HuH-7.5 (cell line): ENCODE measurements at places on chromosomes 5 and 9.
A peak's percentile ranks its signal among the peaks of the same experiment; 100 is the strongest.

- no peak for DNase-seq
These were observed 15.4 kb downstream of the ZNF622 start for GRCh38 chr5:16450163-16450562.

- no peak for DNase-seq
These were observed 30.8 kb downstream of the CD180 start for GRCh38 chr5:67165526-67166459.

GRCh38 chr5:124398460-124398859 is 348.0 kb downstream of the ZNF608 start:
- DNase-seq: no peak

DNA sequence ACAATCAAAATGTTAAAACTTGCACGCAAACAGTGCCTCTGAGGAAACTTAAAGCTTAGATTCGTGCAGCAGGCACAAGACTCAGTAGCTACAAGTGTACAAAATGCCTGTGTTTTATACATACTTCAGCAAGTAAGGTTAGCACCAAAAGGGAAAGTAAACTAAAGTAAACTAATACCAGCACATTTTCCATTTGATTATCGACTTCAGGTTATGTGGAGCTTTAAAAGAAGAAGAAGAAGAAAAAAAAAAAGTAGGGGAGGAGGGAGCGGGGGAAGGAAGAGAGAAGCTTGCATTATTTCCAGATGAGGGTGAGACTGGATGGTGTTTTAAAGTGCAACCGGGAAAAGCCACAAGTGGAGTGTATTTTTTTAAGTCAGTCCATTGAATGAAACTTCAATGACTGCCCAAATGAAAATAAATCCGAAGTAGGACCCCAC is 596 bp upstream of the ADAMTS6 start:
- DNase-seq: no peak

- DNase-seq: no peak
These were observed 16.8 kb downstream of the TRAF2 start for GRCh38 chr9:136903041-136903554.

DNA sequence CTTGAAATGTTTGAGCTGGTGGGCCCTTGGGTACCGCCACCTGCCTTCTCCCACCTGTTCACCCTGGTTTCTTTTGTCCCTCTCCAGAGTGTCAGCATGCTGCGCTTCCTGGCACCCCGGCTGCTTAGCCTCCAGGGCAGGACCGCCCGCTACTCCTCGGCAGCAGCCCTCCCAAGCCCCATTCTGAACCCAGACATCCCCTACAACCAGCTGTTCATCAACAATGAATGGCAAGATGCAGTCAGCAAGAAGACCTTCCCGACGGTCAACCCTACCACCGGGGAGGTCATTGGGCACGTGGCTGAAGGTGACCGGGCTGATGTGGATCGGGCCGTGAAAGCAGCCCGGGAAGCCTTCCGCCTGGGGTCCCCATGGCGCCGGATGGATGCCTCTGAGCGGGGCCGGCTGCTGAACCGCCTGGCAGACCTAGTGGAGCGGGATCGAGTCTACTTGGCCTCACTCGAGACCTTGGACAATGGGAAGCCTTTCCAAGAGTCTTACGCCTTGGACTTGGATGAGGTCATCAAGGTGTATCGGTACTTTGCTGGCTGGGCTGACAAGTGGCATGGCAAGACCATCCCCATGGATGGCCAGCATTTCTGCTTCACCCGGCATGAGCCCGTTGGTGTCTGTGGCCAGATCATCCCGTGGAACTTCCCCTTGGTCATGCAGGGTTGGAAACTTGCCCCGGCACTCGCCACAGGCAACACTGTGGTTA is 3.3 kb downstream of the ALDH1B1 start:
- no peak for DNase-seq

- DNase-seq: no peak
These were observed 270.2 kb upstream of the RASA1 start for GRCh38 chr5:86997516-86997915.

DNA sequence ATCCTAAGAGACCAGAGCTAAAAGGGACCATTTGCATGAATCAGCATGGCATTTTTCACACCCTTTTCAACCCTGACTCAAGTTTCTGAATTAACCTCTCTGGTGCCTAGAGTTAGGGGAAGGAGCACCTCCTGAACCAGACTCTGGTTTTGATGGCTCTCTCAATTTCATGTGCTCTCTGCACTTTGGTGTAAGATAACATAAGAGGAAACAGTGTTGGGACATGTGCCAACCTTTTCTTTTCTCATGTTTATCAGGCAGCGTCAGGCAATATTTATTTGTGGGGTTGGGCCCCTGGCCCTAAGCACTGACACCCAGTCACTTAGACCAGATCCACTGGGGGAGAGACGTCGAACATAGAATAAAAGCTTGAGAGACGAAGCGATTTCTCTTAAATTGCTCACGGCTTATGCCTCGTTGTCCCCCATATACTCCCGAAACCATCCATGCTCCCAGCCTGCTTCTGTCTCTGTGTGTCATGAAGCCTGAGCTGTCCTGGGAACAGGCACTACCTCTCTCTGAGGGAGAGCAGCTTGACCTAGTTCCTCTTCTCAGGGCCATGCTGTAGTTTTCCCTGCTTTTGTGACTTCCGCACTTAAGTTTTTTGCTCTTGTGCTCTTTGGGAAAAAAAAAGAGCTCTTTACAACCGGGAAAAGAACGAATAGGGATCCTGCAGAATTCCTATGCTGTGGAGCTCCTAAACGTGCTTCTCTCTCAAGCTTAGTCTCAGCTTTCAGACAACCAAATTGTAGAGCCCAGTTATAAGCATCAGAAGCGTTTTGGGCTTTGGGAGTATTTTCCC is 195.7 kb downstream of the NR3C1 start:
- DNase-seq: no peak

- no peak for DNase-seq
These were observed 284.0 kb upstream of the VLDLR start for GRCh38 chr9:2337627-2338026.

DNA sequence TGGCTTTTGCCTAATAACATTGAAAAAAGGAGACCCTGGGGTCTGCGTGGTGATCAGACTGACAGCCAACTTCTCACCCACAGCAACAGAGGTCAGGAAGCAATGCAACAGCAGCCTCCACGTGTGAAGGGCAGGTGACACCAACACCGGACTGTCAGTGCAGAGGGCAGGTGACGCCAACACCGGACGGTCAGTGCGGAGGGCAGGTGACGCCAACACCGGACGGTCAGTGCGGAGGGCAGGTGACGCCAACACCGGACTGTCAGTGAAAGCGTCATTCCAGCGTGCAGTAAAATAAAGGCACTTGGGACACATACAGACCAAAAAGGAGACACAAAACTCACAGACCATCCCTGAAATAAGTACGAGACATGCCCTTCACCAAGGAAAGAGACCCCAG is 37.2 kb upstream of the CEP72 start:
- DNase-seq: no peak

DNA sequence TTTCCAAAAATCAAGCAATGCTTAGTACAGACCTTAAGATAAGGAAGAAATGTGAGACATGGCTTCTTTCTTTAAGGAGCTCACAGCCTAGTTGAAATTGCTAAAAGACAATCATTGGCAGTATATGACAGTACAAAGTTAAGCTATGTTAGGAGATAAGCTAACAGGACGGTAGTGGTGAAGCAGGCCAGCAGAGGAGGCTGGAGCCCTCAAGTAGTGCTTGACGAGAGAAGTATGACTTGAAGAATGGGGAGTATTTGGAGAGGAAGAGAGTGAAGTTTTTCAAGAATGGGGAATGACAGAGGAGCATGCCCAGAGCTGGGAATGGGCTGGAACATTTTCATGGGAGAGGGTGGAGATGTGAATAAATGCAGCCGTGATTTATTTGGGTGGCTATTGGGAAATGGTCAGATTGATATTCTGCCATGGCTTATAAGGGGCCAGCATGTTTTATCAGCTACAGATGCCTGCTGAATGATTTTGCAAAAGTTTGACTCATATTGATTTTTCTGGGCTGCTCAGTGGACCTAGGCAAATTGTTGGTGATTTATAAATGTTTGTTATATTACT is 43.7 kb downstream of the LURAP1L start:
- DNase-seq: no peak

DNA sequence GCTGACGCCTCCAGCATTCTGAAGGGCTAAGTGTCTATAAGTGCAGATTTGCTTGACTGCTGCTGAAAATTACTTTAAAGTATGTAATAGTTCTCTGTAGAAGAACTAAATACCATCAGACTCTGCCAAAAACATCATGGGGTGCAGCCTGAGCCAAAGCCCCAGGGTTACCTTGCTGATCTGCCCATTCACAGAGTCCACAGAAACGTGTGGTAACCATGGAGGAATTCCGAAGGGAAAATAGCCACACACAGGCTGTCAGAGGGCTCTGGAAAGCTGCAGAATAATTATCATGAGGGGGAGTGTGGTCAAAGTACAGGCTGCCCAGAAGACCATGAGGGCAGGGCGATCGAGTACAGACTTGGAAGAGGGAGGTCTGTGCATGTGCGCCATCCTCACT is 36.4 kb downstream of the RETREG1 start:
- DNase-seq: no peak

- no peak for DNase-seq
These were observed 43.8 kb upstream of the NKD2 start for GRCh38 chr5:964821-965220.

GRCh38 chr5:171569065-171569712 is 149.7 kb downstream of the FGF18 start:
- no peak for DNase-seq

GRCh38 chr9:89695441-89695891 is 90.7 kb downstream of the GADD45G start:
- no peak for DNase-seq

- no peak for DNase-seq
These were observed 50.0 kb upstream of the SH3GL2 start for GRCh38 chr9:17528859-17529258.

GRCh38 chr9:125457357-125457756 is 195.7 kb downstream of the GAPVD1 start:
- DNase-seq: no peak

- no peak for DNase-seq
These were observed 37.8 kb downstream of the MEF2C start for GRCh38 chr5:88845081-88845697.

- DNase-seq: no peak
These were observed 4.1 kb downstream of the CDK7 start for GRCh38 chr5:69238760-69239251.

GRCh38 chr5:18497089-18497488 is 862.8 kb downstream of the TAF11L14 start:
- no peak for DNase-seq

GRCh38 chr5:153555420-153556114 is 65.1 kb downstream of the GRIA1 start:
- no peak for DNase-seq

DNA sequence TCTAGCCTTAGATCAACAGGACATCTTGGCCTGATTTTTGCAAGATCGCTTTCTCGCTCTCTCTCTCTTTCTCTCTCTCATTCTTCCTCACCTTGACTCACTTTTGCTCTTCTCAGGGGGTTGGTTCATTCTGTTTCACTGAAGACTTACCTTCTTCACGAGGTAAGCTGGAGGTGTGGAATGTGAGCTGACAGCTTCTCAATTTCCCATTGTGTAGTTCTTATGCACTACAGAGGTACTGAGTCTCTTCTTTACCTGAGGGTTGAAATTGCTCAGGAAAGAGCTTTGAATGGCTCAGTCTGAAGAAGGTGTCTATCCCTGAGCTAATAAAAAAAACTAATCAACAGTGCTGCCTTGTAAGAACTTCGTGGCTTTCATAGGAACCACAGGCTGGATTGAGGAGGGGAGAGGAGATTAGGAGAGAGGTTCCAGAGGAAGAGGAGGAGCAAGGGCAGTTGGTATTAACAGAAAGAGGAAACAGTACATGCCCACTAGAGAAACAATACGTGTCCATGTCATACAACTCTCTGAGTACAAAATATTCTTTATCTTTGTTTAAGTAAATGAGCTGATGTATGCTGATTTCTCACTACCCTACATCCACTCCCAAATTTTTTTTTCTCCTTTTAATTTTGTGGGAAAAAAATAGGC is 192.2 kb downstream of the TMEM167A start:
- no peak for DNase-seq

- no peak for DNase-seq
These were observed 79.7 kb downstream of the SEMA6A start for GRCh38 chr5:116494784-116495450.

- DNase-seq: no peak
These were observed at the start of gene ADAMTS2 for GRCh38 chr5:179345433-179346321. Gene ADAMTS2, minus strand, starts transcription at chr5:179345461. Its CDS starts 133 bp downstream, at chr5:179345328.

- DNase-seq: peak; percentile 73
These were observed at the start of gene CERCAM for GRCh38 chr9:128420651-128421481. Gene CERCAM, plus strand, starts transcription at chr9:128420857. Its CDS starts 21 bp downstream, at chr9:128420878.

DNA sequence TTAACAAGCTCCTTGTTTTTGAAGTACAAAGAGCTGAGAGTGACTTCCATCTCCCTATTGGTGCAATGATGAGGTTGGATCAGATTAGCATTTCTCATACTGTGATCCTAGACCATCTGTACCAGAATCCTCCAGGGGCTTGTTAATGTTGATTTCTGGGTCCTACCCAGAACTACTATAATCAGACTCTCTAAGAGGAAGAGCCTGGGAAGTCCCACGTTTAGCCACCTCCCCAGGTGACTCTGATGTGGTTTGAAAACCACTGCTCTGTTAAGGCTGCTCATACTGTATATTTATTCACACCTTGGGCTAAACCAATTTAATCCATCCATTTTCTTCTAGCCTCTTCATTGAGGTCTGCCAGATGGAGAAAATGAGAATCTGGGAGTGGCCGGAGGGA is 49.6 kb upstream of the SMIM32 start:
- DNase-seq: no peak

DNA sequence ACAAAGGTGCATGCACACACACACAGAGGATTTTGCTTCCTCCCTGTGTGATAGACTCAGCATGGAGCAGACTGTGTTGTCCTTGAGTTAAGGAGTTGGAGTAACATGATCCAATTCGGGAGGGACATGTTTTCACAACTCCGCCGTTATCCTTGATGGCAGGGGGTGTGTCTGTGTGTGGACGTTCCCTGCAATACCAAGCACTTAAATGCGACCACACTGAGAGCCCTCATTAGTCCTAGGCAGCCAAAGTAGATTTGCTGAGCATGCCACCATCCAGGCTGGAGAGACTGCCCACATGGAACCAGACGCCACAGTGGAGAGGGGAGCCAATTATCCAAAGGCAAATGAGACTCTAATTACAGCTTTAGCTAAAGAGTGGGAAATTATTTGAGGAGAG is 140.1 kb downstream of the DOCK2 start:
- no peak for DNase-seq

DNA sequence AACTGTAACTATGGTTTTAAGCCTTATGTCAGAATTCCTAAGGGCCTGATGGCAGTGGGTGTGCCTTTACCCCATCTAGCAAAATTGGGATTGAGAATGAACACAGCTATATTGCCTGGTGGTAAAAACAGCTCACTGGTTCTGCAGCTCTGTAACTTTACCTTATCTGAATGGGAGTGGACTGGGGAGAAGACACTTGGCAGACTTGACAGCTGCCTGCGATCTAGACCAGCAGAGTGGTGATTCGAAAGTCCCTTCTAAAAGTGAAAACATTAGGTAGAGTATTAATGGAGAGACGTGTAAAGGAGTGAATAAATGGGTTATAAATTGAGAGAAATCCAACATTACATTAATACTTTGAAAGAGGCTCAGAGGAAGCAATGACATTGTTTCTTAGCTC is 289.1 kb upstream of the EDIL3 start:
- DNase-seq: no peak
